ENCODE measurements at places on chromosomes 3 and 15.
A peak's percentile ranks its signal among the peaks of the same experiment; 100 is the strongest.

- no peak for DNase-seq
Measured at GRCh38 chr3:130088061-130088460, 6.4 kb downstream of the ALG1L2 start.

DNA sequence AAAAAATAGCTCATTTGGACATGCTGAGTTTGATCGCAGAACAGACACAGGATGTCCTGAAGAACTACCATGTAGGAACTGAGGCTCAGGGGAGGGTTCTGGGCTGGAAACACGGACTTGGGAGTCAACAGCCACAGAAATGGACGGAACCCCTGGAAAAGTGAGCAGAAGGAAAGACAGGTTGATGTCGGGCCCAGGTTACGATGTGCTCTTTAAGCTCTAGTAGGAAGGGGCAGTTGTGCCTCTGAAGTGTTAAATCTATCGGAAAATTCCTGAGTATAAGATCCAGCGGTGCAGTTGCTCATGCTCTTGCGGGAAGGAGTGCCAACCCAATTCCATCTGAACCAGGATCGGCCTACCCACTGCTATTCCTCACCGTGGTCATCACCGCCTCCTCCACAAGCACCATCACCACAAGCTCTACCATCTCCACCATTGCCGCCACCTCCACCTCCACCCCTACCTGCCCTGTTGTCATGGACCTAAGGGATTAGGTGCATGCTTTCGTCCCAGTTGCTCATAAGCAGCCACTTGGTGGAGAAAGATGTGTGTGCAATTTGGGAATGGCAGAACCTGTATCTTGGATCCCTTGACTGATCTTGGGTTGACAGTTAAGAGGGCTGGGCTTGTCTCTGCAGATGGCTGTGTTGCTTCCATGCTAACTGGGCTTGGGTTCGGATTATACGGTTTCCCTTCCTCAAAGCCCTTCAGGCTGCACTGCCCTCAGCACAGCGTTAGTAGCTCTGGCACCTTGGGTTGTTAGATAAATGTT, 108.5 kb downstream of the ASB7 start:
- DNase-seq = no peak

DNA sequence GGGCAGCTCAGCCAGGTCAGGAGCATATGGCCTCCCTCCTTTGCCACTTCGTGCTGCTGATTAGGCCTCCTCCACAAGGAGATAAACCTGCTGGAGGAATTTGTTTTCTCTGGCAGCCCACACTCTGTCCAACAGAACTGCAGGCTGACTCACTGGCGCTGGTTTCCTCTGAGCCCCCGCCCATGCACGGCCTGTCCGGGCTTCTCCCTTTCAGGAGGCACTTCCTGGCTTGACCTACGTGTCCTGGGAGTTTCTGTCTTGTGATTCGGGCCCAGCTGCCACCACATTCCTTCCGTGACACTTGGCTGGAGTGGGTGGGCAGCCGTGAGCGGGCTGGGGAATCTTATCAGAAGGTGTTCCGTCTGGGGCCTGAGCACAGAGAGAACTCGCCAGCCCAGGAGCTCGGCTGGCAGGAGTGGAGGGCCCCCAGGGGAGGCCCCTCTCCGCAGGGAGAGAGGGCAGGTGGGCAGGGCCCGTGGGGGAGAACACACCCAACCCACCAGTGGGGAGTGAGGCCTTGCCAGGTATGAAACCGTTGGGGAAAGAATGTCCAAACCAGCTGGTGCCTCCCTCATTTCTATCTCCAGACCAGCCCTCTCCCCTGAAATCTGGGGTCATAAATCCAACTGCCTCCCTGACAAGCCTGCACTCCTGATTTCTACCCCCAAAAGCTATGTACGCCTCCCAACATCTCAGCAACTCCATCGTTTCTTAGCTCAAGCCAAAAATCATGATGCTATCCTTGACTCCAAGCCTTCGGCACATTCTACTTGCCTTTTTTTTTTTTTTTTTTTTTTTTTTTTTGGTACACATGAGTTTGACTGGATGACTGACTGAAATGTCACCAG, 110.6 kb upstream of the MEF2A start:
- peak; percentile 82 for DNase-seq

GRCh38 chr3:153130312-153130977, 31.6 kb upstream of the RAP2B start:
- DNase-seq = no peak
